ENCODE measurements at places on chromosomes 7 and 10.

- DNase-seq: no peak
These were observed 119.5 kb downstream of the AOAH start for GRCh38 chr7:36604806-36605205.

DNA sequence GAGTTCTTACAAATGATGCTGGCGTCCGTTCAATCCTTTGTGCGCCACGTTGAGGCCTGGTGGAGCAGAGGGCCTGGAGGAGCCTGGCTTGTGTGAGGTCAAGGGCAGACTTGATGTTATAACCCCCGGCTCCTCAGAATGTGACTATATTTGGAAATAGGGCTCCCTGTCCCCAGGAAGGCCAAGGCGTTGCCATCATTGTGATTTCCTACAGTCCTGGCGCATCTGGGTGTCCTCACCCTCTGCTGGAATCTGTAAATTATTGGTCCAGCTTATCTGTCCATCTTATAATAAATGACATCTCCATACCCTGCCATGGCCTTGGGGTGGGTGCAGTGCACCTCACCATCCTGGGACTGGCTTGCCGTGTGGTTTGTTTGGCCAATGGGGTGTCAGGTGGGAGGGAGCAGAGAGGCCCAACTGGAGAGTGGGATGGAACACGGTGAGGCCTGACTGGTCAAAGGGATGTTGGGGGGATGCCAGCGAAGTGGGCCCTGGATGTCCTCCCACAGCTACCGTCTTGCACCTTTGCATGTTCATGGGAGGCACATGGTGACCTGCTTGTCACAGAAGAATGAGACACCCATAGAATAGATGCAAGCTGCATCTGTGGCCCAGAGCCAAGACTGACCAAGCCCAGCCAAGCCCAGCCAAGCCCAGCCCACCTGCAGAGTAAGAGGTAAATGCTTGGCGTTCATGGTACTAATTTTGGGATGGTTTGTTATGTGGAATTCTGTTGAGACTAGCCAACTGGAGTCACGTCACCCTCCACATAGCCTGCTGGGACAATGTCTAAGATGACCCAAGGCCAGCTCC, 11.1 kb upstream of the LRRC27 start:
- no peak for DNase-seq

- DNase-seq: no peak
These were observed 17.6 kb downstream of the SLC26A4 start for GRCh38 chr7:107678110-107678753.

DNA sequence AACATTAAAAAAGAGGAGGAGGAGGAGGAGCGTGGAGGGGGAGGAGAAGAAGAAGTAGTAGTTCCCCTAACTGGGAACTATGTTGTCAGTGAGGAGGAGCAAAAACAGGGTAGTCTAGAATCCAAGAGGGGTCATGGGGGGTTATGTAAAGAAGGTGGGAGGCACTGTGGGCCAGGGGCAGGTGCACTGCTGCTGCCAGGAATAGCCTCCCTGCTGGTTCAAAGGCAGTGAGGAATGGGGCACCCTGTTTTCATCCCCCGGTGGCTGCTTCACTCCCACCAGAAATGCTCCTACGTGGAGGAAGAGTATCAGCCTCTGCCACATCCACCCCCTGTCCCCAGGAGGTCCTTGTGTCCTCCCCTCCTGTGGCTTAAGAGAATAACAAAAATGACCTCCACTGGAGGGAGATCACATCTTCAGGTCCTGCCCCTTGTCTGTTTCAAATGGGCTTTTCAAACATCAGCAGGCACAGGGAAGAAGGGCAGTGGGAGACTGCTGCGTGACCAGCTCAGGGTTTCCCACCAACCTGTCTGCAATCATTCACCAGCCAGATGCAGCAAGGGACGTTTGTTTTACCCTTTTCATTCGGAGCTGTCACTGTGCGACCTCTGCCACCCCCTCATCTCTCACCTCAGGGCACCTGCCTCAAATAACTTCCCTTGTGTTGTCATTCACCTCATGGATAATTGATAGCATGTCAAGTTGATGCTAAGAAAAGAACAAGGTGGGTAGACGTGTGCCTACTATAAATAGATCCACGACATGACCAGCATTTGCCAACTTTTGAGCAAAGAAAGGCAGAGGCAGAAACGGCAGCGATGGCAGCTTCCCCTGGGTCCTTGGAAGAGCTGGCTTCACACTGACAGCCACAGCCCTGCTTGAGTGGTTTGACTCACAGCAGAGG, 92.6 kb downstream of the DGKI start:
- DNase-seq: no peak

DNA sequence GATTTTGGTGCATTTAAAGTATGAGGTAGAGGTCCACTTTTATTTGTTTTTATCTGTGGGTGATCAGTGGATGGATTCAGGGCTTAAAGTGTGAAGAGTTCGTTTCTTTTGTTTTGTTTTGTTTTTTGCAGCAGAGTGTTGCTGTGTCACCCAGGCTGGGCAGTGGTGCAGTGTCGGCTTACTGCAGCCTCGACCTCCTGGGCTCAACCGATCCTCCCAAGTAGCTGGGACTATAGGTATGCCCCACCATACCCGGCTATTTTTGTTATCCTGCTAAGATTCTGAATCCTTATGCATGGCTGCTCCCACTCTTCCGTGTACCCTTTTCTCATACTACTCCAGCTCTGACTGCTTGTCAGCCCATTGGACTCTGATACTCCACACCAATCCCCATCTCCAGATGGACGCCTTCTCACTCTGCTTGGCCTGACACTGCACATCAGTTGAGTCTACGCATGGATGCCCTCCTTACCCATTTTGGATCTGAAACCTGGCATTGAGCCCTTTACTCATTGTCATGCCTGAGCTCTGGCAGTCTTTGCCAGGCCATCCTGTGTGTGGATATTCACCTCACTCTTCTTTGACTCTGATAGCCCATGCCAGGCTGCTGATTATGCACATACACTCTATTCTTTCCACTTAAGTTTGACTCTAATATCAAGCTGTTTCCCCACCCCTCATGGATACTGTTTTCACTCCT, 119.5 kb downstream of the CCSER2 start:
- DNase-seq: no peak

DNA sequence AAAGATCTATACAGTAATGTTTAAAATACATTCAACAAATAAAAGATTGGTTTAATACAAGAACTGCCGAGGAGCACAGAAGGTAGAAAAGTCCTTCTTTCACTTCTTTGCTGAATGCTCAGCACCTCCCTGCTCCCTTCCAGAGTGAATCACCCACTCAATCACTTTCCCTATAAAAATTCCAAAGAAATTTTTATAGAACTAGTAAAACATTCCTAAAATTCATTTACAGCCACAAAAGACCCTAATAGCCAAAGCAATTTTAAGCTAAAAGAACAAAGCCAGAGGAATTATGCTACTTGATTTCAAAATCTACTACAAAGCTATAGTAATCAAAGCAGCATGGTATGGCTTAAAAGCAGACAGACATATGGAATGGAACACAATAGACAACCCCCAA, 320.9 kb downstream of the PCLO start:
- DNase-seq: no peak

DNA sequence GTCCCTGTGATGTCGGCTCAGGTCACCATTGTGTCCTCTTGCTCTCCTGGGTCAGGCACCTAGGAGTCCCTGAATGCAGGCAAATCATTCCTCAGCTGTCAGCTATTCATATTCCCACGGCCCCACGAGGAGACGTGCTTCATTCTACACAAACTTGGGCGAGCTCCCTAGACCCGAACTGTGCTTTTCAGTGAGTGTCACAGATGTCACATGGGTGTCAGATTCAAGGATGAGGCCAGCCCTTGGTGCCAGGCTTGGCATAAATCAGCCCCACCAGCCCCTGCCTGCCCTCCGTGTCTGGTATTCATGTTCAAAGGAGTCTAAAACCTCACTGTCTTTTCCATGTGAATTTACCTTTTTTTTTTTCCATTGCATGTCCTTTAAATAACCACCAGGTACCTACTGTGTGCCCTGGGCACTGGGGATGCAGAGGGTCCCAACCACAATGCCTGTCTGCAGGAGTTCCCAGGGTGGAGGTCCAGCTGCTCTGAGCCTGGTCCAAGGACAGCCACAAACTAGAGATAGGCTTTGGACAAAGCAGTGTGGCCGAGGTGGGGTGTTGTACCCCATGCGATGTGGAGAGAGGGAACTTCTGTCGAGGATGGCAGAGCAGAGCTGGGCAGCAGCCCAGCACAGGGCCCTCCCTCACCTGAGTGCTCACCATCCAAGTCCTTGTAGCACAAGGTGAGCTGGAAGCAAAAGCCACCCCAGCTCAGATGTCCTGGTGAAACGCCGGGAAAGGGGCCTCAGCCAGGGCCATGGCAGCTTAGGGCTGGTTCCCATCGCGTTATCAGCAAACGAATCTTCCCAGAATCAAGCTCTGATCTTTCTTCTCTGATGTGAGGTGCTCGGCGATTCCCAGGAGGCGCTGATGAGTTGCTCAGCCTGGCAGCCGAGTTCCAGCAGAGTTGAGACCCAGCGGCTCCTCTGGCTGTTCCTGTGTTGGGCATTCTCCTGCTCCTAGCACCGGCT, 611.9 kb downstream of the PTPRN2 start:
- no peak for DNase-seq

- DNase-seq: no peak
These were observed 115.0 kb downstream of the CHCHD3 start for GRCh38 chr7:132966754-132967469.

GRCh38 chr10:110481919-110482318, 15.8 kb upstream of the DUSP5 start:
- DNase-seq: no peak

DNA sequence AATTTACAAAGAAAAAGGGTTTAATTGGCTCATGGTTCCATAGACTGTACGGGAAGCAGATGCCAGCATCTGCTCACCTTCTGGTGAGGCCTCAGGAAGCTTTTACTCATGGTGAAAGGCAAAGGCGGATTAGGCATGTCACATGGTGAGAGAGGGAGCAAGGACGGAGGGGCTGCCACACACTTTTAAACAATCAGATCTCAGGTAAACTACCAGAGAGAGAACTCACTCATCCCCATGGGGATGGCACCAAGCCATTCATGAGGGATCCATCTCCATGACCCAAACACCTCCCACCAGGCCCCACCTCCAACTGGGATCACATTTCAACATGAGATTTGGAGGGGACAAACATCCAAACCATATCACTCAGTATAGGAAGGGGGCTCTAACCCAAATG, 183.9 kb downstream of the COBL start:
- no peak for DNase-seq

- no peak for DNase-seq
These were observed 28.6 kb upstream of the DLG5 start for GRCh38 chr10:77955136-77955535.

GRCh38 chr7:147432576-147432975, 1158.0 kb upstream of the C7orf33 start:
- no peak for DNase-seq

- DNase-seq: no peak
These were observed 93.9 kb upstream of the SLC26A5 start for GRCh38 chr7:103539875-103540274.

DNA sequence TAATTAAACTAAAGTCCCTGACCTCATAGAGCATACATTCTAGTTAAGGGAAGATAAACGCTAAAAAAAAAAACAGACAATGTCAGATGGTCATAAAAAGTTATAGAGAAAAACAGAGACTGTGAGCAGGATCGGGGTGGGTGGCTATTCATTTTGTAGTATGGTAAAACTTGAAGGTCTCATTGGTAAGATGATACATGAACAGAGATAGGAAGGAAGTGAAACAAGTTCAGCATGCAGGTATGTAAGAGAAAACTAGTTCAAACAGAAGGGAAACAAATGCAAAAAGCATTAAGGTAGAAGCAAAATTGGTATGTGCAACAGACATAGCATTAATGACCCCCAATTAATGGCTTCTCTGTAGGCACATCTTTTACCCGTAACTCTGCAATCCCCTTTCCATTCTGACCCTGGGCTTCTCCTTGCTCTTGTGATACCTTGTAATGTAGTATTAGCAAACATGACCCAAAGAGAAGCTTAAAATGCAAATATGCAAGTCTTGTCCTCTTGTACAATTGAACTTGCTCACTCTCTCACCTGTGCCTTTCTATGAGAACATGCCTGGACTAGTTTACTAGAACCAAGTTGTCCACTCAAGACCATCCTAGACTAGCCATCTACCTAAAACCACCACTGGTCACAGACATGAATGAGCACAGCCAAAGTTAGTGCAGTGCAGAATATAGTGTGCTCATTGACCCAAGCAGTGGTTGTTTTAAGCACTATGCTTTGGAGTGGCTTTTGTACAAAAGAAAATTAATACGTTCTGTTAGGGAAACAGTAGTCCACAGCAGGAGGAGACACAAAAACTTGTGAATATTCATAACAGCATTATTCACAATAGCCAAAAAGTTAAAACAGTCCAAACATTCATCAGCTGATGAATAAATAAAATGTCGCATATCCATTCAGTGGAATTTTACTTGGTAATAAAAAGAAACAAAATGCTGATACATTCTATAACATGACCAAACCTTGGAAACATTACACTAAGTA, 57.0 kb downstream of the BRAF start:
- DNase-seq: no peak

GRCh38 chr10:86321568-86321967, 45.0 kb downstream of the GRID1 start:
- no peak for DNase-seq

DNA sequence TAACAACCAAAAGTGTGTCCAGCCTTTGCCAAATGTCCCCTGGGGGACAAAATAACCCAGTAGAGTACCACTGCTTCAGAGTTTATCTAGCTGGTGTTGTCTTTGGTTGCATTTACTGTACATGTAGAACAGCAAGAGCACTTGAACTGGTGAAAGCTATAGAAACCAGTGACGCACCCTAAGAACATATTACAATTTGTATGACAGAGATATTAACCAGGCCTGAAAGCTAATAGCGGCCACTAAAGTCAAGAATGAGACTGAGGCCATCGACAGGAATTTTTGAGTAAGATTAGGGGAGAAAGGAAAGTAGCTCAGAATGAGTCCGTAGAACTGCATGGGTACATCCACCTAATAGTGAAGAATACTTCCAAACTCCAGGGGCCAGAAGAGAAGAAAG, 236.2 kb downstream of the MTERF1 start:
- no peak for DNase-seq

GRCh38 chr10:76743169-76743568, 894.4 kb downstream of the KCNMA1 start:
- no peak for DNase-seq

DNA sequence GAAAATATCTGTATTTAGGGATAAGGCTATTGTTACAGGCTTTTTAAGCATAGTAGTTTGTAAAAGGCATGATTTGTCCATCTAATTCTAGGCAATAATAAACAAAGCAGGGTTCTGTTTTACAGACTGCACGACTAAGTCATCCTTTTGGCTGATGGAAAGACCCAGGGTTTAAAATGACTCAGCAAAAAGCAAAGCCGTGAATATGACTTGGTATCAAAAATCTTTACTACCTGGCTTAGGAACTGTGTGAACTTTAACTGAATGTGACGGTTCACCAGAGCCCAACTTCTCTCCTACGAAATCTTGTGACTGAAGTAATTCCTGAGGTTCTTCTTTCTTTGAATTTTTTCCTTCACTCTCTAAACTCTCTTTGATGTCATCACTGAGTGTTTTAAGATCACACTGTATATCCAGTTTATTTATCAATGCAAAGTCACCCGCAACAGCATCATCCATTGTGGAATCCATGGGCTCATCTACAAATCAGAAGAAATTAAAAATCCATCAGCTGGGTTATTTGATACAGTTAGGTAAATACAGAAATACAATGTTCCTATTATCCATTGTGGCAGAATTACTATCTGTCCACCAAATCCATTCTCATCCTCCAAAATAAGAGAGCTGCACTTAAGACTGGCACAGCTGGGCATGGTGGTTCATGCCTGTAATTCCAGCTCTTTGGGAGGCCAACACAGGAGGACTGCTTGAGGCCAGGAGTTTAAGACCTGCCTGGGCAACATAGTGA, 17.0 kb downstream of the ATE1 start:
- no peak for DNase-seq

Measured in activated CD8-positive, alpha-beta memory T cell treated with anti-CD3 and anti-CD28 coated beads for 4 hours (primary cell).